ENCODE measurements at places on chromosomes 2 and 18.
A peak's percentile ranks its signal among the peaks of the same experiment; 100 is the strongest.

DNA sequence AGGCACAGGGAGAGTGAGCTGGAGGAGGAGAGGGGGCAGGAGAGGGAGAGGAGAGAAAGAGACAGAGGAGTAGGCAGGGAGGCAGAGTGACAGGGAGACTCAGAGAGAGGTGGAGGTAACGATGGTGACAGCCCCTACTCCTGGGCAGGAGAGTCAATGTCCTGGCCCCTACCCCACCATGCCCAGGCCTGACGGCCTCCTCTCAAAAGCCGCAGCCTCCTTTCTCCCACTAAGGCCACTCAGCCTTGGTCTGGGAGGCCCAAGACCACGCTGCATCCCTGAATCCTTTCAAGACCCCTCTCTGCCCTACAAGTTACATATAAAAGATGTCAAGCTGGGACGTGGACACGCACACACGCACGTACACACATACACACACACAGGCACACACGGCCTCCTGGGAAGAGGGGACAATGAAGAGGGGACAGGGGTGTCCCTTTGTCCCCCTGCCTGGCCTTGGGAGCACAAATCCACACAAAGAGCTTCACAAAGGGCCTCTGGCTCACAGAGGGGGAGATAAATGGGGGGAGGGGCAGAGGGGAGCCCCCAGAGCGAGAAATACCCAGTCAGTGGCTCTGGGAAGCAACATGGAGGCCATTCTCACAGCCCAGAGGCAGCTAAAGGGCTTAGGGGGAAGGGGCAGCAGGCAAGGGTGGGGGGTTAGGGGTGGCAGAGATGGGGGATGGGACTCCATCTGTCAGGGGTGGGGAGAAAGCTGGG lies 19.5 kb upstream of the TNS1 start:
- no peak for DNase-seq

DNA sequence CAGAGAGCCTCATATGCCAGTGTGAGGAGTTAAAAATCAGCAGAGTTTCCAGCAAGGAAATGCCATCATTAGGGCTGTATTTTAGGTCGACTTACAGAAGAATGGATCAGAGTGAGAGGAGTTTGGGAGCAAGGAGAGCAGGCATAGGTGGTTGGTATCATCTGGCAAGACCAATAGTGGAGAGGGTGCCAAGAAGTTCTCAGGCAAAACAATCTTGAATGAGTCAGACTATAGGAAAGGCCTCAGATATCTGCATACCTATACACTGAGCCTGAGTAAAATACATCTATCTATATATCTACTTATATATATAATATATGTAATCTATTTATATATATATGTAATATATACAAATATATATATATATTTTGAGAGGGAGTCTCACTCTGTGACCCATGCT lies 57.3 kb downstream of the TMEFF2 start:
- no peak for DNase-seq

DNA sequence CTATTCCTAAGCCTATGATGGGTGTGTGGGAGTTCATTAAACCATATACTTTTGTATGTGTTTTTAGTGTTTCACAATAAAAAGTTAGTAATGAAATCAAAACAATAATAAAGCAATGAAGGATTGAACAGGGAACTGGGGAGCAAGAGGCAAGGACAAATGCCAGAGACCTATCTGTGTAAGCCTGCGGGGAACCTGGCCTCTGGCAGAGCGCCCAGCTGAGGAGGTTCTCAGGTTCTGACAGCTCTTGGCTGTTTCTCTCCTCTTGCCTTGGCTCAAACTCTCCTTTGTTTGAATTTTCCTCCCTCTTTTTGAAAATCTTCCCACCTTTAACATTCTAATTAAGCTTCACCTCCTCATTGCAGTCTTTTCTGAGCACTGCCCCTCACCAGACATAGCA lies 200.0 kb upstream of the NCKAP5 start:
- no peak for DNase-seq

DNA sequence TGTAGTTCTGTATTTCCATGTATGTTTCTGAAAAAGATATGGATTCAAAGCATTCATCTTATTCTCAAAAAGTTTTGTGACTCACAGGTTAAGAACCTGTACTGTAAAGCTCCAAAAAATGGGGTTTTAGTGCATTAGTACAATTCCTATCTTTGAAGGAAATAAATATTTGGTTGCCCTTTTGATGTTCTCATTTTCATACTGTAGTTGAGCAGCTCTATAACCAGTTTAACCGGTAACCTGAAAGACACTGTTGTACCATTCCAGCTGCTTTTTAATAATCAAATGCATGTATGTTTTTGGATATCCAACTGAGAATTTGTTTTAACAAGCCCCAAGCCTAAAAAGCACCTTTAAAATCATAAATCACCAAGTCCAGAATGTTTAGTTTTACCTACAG lies 9.6 kb upstream of the OSGEPL1 start:
- no peak for DNase-seq

GRCh38 chr2:8535821-8536685 lies 145.8 kb upstream of the ID2 start:
- no peak for DNase-seq

DNA sequence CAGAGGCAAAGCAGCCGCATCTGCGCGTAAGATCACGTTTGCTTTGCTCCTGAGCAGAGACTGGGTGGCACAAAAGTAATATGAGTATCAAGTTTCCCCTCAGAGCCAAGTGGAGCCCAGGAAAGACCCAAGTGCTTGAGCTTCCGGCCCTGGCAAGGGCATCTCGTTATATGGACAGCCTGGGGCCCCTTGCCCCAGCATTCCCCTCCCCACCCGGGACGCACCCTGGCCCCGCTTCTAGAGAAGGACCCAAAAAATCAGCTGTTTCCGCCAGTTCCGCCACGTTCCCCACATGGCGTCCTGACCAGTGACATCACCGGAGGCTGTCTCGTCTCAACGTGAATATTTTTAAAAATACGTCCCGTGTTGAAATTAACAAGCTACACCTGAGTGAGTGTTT lies 135.1 kb downstream of the NFATC1 start:
- peak; percentile 21 for DNase-seq

DNA sequence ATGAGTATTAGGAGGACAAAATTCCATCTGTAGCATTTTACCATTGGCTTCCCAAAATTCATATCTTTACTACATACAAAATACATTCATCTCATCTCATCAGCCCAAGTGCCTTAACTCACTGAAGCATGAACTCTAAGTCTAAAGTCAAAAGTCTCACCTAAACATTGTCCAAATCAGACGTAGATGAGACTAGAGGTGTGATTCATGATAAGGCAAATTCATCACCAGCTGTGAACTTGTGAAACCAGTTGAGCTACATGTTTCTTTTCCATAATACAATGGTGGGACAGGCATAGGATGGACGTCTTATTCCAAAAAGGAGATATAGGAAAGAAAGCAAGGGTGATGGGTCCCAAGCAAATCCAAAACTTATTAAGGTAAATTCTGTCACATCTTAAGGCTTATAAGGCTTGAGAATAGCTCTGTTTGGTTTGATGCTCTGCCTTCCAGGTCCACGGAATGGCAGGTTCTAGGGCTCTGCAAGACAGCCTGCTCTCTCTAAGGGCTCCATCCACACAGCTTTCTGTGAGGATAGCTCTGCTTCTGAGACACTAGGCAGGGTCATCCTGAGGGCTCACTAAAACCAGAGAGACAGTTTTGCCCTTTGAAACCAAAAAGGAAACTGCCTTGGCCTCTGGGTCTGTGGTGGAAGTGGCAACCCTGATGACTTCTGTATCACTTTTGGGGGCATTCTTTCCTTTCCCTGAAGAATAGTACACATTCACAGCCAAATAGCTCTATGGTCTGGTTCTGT lies 9.6 kb downstream of the IFIH1 start:
- no peak for DNase-seq

DNA sequence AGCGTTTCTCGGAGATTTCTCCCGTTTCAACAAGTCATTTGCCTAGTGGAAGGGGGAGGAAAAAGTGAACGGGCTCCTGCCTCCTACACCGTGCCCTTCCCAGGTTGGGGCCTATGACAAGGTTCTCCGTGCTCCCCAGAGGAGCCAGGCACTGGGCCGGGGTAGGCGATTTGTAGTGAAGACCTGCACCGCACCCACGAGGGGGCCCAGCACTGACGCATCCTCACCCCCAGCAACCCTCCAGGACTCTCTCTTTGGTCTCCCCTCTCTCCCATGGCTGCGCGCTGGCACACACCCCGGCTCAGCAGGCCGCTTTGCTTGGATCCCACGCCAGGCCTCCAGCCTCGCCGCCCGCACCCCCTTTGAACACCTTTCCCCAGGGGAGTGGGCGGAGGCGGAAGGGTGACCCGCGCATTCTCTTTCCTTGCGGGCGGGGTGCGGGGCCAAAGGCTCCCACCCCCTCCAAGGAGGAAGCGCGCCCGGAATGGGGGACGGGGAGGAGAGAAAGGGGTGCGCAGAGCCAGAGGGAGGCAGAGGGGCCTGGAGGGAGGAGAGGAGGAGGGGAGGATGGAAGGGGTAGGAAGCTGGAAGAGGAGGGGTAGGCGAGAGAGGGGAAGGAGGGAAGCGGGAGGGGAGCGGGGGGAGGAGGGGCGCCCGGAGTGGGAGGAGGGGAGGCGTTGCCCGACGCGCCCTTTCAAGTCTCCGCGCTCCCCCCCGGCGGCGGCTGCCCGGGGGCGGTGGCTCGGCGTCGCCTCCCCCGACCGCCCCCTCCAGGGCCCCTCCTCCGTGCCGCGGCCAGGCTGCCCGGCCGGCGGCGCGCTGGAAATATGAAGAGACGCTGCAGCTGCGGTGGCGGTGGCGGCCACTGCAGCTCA lies at the start of gene APCDD1:
APCDD1 (plus strand) TSS at position 830 of the 875 bp plus-strand sequence. CDS start 347 bp downstream, outside the sequence.
- DNase-seq: peak; percentile 93

DNA sequence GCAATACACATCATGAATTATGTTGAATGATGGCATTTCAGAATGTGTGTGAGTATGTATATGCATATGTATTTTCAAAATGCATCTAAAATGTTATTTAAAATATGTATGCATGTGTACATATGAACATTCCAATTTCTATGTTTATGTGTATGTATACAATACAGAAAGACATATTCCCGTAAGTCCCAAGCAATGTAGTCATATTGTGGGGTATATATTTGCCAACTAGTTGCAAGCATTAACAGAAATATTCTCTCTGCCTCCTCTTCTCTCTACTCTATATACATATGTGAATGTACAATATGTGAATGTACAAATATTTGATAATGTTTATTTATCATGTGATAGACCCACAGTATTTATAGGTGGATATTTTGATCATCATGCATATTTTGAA lies 345.8 kb upstream of the ZEB2 start:
- DNase-seq: no peak

GRCh38 chr18:54961016-54961423 lies 1.8 kb upstream of the CCDC68 start:
- DNase-seq: no peak

GRCh38 chr2:196591621-196592022 lies 47.9 kb upstream of the CCDC150 start:
- DNase-seq: no peak
